ENCODE measurements at places on chromosomes 11 and 22.

- DNase-seq = peak; percentile 17
Observed at GRCh38 chr11:94130298-94131046, 1.8 kb downstream of the PANX1 start.

- DNase-seq = no peak
Observed at GRCh38 chr11:129959687-129960086, 42.9 kb downstream of the PRDM10 start.

DNA sequence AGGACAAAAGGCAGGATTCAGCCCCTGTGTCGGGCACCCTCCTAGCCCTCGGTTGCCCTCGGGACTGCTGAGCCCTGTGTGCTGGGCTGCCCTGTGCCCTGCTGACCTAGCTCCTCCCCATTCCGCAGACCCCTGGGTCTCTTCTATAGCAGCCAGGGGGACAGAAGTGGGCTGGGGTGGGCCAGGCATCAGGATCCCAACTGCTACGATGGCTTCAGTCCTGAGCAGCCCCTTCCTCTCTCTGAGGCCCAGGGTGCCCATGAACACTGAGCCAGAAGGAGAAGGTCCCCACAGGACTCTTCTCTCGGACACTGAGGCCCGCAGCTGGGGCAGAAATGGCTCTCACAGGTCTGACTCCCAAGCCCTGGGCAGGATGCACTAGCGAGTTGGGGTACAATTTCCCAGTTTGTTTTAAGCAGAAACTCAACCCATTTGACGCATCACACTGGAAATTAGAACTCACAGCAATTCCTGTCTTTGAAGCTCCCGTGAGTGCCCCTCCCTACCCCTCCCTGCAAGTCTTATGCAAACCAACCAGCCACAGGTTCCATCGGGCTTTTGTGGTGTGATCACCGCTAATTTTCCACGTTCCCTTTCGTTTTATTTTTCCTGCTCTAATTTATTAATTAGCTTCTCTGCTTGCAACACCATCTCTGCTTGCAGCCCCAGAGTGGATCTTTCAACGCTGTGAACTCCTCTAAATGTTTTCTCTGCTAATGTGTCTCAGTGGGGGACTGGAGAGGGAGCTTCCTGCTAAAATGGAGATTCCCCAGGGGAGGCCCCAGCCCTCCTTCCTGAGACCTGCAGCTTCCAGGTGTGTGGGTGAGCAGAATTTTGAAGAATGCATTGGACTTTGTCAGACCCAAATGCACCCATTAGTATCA, 56.7 kb downstream of the PHF21B start:
- no peak for DNase-seq

GRCh38 chr11:68683536-68684384, 584 bp upstream of the GAL start:
- DNase-seq = no peak

DNA sequence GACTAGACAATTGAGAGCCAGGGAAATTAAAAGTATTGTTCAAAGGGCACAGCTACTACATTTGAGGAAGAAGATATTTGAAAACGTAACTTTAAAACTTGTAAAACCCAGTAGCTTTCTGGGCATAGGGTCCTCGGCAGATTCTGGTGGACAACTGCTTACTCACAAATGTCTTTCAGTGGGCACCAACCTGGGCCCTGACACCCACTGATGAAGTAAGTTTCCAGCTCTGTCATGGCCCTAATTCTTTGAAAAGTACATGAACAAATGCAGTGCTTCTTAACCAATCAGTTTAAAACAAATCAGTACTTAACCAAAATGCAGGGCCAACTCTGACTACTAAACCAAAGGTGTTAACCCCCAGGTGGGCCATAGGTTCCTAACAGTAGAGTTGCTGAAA, 1170.1 kb downstream of the LRRC4C start:
- no peak for DNase-seq

DNA sequence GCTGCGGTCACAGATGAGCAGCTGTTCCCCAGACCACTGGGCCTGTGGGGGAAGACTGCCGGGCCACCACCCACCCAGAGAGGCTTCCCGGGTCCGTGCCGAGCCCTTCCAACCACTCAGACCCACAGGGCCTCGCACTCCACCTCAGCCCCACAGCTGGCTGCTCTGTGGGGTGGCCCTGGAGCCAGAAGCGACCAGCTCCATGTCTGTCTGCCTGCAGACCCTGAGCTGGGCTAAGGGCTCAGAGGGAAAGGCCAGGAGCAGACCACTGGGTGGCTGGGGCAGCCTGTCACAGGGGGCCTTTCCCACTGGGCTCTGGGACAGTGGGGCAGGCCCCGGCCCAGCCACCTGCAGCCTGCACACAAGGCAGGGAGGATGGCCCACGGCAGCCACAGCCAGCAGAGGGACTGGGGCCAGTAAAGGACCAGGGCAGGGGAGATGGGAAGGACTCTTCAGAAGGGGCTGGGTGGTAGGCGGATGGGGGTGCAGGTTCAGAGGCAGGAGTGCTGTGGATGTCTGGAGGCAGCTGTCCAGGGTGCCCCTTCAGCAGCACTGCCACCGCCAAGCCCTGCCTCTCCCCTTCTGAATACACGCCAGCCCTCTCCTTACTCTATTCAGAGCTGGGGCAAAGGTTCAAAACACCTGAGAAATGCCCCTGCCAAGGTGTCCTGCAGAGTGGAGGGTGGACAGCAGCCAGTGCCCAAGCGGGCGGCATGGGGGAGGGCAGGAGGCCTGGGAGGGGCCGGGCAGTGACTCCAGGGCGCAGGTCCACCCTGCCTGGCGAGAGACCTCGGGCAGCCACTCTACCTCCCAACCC, 32.2 kb downstream of the GNB1L start:
- DNase-seq = no peak

GRCh38 chr11:73551677-73552076, 46.2 kb downstream of the FAM168A start:
- no peak for DNase-seq

DNA sequence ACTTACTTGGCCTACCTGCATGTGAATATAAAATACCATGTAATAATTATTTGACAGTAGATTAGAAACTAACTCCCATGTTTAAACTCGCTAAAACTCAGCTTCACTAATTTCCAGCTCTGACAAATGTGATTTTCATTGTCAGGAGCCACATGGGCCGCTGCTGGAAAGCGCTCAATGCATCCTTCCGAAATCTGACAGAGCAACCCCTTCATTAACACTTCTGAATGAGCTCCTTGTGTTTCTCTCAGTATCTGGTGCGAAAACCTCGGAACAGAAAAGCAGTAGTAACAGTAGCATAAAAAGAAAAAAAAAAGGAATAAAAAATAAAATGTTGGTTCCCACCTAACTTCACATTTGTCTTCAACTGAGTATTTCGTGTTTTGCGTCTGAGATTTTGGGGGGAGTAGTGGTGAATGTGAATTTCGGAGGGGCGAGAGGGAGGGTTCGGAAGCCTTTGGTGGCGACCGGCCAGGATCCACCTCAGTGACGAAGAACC, 710 bp downstream of the MTCH2 start:
- no peak for DNase-seq

GRCh38 chr22:49091917-49092545, 735.6 kb downstream of the BRD1 start:
- DNase-seq = no peak

GRCh38 chr22:19064354-19065054, 57.7 kb downstream of the DGCR2 start:
- DNase-seq = no peak

GRCh38 chr22:24707470-24707801, 67.1 kb downstream of the PIWIL3 start:
- no peak for DNase-seq

- no peak for DNase-seq
Observed at GRCh38 chr11:123800036-123800435, 6.1 kb downstream of the OR6M1 start.

DNA sequence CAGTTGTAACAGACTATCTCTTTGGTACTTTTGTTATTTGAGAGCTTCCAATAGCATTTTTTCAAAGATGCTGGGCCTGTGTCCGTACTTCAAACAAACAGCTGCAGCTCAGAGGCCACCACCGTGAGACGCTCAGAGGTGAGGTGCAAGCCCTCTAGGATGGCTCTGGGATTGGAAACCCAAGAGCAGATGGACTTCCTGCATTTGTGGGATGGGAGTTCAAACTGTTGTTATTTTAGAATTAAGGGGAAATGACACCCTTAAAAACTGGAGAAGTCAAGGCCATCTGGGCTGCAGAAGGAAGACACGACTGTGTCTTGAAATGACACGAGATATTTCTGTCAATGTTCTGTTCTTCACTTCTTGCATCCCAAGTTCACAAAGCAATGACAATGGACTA, 9.2 kb upstream of the IL10RA start:
- no peak for DNase-seq

- no peak for DNase-seq
Observed at GRCh38 chr22:33110562-33111163, 52.5 kb upstream of the SYN3 start.

DNA sequence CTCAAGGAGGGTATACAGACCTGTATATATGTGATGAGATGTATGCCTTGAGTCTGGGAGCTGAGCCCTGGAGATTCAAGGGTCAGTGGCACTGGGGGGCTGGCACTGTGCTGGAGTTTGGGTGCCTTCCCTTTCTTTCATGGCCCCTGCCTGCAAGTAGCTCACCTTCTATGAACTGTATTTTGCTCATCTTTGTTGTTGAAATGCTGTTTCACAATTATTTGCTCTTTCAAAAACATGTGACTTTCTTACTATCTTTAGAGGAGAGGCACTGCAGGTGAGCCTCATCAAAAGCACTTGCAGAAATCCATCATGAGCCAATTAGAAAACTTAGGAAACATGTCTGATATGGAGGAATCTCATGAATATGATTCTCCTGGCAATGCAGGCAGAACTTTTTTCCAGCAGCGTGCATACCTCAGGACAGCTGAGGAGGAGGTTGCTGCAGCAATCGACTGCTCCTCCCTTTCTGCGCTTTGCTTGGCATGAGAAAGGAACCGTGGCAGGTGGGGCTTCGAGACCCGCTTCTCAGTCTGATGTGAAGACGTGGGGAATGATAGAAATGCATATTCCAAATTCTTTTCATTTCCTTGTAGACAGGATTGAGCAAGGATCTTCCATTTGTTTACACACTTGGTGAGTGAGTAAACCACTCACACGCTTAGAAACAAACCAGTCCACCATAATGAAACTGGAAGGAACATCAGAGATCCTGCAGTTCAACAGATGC, 178.4 kb upstream of the E2F8 start:
- DNase-seq = no peak

- peak; percentile 43 for DNase-seq
Observed at GRCh38 chr22:46150034-46150654, at the start of gene PPARA. TSS of gene PPARA (plus strand) at chr22:46150526. CDS start at chr22:46198384, 47,858 bp downstream.

- no peak for DNase-seq
Observed at GRCh38 chr11:20610825-20611224, 11.4 kb downstream of the SLC6A5 start.

- no peak for DNase-seq
Observed at GRCh38 chr11:34086554-34087283, 18.7 kb upstream of the NAT10 start.

DNA sequence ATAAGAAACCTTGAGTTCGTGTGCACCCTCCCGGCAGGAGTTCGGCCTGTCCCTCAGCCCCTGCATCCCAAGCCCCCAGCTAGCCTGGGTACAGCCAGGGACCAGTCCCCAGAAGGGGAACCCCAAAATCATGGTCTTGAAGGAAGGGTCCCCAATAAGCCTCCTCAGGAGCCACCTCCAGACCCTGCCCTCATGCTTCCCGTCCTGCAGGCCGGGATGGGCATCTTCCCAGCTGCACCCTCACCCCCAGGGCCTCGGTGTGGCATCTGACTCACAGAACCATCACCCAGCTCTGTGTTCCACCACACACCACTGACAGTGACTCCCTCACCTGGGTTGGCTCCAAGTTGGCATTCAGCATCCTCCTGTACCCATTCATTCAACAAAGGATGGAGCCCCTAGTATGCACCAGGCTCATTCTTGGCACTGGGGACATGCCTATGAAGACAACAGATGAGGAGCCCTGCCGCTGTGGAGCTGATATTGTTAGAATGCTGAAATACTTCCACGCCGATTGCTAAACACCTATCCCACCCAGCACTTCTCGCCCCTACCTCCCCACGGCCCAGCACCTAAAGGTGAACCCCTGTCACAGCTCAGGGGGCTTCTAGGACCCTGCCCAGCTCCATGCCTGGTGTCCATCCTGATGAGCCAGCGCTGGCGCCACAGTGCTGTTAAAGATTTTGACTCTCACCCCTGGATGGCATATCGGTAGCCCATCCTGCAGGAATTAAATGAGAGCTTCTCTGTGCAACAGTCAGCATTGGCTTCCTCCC, 77.8 kb downstream of the BUD13 start:
- DNase-seq = no peak
